ENCODE measurements at places on chromosomes 11 and 22.

GRCh38 chr11:114162719-114163123 lies 103.2 kb downstream of the ZBTB16 start:
- DNase-seq = peak; percentile 97

- no peak for DNase-seq
These were observed 24.6 kb downstream of the ELF5 start for GRCh38 chr11:34488855-34489557.

GRCh38 chr11:15291885-15292284 lies 177.2 kb downstream of the INSC start:
- DNase-seq = no peak

DNA sequence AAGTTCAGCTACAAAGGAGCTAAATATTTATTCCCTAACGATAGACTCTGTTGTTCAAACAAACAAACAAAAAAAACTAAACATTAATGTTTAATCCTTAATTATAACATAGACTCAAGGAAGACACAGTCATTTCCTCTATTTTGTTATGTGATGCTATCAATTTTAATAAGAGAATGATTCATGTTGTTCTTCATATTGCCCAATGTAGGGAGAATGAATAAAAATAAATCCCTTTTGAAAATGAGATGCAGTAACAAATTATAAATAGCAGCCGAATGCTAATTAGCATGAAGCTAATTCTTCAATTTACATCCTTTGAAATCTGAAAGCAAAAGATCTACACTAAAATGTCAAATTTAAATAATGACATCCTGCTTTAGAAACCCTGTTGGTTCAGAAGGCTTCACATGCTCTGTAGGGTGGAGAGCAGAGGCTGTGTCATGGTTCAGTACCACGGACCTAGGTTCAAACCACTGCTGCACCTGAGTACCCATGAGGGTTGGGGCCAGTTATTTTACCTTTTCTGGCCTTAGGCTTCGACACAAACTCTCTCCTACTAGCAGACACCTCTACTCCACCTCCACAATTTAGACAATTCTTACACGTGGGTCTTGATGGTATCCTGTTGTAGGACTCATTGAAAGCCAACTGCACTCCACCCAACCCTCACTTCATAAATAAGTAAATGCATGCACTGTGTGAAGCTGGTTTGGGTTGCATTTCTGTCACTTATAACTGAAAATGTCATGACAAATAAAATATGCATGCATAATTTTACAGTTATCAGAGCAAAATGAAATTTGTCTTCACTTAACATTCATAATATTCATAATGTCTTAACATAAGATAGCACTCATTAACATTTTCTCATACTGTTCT lies 89.0 kb downstream of the RRAS2 start:
- DNase-seq = no peak

- DNase-seq = no peak
These were observed 120.1 kb upstream of the LRRC4C start for GRCh38 chr11:41579546-41579945.

DNA sequence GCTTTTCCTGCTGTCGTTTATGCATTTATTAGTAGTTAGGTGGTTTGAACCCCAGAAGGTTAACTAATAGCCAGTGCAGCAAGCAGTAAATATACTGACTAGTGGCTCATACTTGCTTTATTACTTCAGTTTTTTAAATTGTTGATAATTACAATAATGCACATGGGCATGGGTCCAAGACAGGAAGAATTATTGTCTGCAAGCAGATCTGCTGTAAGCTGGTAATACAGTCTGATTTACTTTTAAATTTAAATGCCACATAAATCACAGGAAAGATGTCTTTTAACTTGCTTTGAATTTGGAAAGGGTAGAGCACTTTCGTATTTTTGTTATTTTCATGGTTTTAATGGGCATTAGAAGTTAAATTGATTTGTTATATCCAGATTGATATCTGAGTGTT lies 27.1 kb downstream of the APLP2 start:
- DNase-seq = no peak

DNA sequence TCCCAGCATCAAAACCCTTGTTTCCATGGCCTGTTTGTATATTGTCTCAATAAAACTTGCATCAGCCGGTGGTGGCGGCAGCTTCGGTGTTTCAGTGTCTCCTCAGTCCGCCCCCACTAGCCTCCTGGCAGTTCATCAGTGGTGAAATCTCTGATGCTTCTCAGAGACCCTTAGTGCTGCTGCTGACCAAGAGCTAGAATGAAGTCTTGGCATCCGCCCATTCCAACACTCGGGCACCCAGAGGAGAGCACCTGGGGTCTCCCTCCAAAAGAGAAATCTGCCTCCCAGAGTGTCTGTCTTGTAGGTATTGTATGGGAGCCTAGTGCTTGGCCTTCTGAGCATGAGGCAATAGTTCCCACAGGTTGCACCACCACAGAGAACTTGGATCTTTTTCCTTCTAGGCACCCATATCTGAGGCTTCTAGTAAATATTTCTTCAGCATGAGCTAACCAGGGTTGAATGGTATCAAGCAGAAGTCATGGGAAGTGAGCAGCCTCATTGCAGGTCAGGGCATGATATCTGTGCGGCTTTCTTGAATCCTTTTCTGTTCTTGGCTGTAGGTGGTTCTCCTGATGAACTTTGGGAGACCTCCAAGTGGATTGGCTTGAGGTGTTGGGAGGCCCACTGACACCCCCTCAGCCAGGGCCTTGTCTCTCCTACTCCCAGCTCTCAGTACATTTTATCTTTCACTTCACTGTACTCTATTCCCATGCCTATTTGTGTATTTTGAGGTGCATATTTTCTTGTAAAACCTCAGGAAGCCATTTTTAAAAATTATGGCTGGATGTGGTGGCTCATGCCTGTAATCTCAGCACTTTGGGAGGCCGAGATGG lies 13.2 kb upstream of the AIFM3 start:
- no peak for DNase-seq

GRCh38 chr11:117087446-117087845 lies 10.8 kb downstream of the SIK3 start:
- DNase-seq = no peak

DNA sequence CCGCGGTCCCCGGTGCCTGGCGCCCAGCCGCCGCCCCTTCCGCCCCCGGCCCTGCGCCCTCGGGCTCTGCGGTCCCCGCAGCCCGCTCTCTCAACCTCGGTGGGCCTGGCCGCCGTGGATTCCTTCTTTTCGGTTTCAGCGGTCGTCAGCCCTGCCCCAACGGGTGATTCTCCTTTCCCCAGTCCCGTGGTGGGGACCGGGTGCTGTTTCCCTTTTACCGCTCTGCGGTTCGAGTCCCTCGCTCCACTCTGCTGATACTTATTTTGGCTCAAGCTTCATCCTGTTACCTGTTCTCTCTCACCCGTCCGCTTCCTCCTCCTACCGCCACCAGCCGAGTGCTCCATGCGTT lies 494 bp downstream of the ZDHHC5 start:
- DNase-seq = no peak

DNA sequence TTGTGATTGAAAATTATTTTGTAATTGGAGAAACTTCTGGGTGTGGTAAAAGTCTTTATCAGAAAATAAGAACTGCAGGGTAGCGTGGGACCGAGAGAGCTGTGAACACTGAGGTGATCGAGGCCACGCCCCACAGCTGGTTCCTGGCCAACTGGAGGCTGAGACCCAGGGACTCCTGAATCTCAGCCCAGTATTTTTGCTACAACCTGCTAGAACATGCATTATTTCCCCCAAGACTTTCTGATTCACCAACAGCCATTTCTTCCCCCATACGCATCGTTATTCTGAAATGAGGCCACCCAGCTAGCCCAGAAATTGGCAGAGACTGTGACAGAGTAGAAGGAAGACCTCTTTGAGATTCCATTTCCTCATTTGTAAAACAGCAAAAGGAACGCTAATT lies 3.4 kb upstream of the FGF19 start:
- no peak for DNase-seq

DNA sequence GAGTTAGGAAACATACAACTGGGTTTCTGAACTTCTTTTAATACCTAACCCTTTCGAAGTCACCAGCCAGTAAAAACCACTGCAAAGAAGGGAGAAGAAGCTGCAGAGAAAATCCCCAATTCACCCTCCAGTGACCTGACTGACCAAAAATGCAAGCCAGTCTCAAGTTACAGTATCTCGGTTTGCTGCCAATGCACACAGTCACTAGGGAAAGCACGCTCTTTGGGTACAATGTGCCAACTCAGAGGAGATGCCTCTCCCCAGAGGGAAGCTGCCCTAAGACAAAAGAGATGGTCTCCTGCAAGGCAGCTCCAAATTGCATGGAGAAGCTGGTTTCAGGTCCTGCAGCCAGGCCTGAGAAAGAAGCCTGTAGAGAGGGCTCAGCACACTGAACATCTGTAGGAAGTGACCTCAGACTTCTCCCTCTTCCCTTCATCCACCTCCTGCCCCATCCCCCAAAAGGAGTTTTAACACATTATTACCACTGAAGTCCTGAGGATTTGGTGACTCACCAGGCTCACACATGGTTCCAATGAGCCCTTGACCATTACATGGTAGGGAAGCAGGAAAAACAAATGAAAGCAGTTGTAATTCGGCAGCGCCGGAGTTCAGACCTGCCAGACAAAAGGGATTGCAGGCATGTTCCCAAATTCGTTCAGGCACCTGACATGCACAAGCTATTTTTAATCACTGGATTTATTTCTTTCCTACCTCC lies 90.1 kb downstream of the ETS1 start:
- peak; percentile 90 for DNase-seq

DNA sequence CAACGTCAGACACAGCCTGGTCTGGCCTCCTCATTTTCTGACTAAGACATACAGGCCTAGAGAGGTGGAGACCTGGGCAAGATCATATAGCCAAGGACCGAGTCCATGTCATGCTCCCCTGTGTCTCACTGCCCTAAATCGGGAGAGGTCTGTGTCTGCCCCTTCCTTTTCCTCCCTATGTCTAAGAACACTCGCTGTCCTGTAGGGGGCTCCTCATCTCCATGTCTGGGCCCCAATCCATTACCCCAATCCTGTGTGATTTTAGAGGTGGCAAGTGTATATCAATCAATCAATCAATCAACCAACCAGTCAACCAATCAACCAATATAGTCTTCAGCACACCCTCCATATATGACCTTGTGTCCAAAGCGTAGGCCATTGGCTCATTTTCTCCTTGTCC lies 125.7 kb downstream of the KIRREL3 start:
- DNase-seq = no peak

DNA sequence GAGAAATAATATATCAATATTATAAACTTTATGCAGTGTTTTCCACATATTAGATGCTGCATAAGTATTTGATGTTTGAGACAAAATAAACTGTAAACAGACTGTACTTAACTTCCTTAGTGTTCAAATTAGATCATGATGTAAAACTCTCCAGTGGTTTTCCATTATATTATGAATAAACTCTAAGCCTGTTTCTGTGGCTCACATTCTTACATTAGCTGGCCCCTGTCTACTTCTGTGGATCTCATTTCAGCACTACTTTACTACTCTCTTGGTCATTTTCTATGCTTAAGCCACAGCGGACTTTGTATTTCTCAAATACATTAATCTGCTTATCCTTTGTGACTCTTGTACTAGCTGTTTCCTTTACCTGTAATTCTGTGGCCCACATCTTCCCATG lies 55.6 kb downstream of the ARHGEF12 start:
- DNase-seq = no peak

DNA sequence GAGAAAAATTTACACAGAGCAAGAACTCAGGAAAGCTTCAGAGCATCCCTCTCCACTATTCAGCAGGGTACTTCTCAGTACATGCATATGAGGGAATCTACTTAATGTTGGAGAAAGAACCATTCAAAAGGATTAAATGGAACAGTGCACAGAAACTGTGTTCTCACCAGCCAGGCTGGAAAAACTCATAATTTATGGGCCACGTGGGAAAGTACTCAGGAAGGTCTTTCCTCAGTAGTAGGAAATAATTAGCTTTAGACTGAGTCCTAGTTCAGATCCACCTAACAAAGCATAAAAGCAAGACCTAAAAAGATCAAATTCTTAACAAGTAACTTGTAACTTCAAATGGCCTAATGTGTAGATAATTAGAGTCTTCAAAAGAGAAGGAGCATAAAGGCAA lies 134.0 kb downstream of the FAM76B start:
- DNase-seq = no peak

- DNase-seq = no peak
These were observed 563.1 kb upstream of the ISX start for GRCh38 chr22:34502821-34503220.

DNA sequence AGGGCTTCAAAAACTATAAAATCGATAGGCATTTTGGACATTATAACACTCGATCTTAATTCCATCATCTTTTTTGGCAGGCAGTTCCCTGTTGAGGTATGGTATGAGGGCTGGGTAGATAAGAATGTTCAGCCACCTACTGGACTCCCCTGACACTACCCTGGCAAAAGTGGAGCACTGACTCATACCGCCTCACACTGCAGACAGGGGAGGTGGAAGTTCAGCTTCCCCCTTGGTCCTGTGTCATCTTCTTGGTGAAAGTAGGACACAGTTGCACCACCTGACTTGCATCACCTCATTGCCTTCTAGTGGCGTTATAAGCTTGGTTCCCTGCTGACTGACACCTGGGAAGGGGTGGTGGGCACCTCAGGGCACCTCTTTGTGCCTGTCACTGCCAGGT lies 30.4 kb downstream of the PAAF1 start:
- DNase-seq = no peak

DNA sequence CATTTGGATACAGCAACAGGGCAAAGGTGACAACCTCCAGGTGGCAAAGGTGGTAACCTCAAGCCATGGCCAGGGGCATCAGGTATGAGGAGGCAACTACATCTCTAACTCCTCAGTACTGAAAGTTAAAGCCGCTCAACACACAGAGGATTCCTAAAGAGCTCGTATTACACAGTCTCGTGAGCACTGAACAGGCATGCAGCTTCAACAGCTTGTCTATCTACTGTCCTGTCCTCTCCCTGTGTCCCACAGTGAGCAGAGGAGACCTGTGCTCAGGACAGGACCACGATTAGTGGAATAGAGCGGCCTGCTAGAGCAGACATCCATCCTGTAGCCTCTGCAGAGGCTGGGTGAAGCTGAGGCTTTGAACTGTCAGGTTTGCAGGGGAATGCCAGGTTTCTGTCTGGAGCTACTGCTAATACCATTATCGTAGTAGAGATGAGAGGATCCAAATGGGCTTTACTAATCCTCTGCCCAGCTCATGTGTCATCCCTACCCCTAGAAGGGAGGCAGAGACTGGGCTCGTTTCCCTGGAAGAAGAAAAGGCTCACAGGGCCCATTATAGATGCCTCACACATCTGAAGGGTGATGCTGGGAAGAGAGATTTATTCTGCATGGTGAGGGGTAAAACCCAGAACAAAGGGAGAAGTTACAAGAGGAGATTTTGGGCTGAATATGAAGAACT lies 415.2 kb downstream of the LARGE1 start:
- no peak for DNase-seq

- no peak for DNase-seq
These were observed 49.1 kb upstream of the CD5 start for GRCh38 chr11:61053191-61053590.

- no peak for DNase-seq
These were observed 123.3 kb upstream of the THY1 start for GRCh38 chr11:119545978-119546915.

- peak; percentile 73 for DNase-seq
These were observed 15.4 kb downstream of the PPM1F start for GRCh38 chr22:21937041-21937820.

DNA sequence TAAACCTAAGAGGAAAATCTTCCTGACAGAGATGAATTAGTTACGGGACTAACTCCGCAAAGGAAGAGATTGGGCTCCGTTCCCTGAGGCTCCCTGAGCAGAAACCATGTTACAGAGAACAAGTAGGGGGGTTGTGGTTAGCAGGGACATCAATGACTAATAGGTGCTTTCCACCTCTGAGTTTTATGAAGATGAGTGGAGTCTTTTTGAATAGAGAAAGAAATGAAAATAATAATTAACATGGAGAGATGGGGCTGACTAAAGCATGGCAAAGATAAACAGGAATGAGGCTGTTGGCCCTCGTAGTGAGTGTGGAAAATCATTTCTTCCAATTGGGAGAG lies 47.5 kb upstream of the PICALM start:
- no peak for DNase-seq

Data from left hindlimb (tissue), 1 donor.